ENCODE measurements at places on chromosomes 13 and 19.
A peak's percentile ranks its signal among the peaks of the same experiment; 100 is the strongest.

DNA sequence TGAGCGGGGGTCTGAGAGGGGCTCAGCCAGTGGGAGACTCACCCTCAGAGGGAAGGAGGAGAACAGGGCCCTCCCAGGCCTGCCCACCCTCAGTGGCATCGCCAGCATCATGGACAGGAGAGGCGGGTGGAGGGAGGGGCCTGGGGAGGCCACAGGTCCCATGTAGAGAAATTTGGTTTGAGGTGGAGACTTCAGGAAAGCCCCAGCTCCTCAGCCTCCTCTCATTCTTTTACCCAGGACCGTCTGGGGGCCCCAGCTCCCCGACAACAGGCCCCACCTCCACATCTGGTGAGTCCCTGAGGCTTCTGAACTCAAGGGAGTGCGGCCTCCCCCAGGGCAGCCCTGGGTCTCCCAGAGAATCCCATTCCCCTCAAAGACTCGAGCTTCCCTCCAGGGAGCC is 3.1 kb downstream of the LILRB1 start:
- no peak for DNase-seq

DNA sequence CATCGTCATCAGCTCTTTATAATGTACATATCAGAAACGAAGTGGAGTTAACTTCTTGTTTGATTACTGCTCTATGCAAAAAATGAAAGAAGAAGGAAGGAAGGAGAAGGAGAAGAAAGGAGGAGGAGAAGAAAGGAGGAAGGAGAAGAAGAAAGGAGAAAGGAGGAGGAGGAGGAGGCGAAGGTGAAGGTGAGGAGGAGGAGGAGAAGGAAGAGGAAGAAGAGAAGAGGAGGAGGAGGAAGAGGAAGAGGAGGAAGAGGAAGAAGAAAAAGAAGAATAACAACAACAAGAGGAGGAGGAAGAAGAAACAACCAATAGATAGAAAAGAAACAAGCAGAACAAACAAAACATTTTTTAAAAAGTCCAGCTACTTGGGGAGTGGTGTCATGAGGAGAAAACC is 13.1 kb downstream of the NUFIP1 start:
- DNase-seq = no peak

DNA sequence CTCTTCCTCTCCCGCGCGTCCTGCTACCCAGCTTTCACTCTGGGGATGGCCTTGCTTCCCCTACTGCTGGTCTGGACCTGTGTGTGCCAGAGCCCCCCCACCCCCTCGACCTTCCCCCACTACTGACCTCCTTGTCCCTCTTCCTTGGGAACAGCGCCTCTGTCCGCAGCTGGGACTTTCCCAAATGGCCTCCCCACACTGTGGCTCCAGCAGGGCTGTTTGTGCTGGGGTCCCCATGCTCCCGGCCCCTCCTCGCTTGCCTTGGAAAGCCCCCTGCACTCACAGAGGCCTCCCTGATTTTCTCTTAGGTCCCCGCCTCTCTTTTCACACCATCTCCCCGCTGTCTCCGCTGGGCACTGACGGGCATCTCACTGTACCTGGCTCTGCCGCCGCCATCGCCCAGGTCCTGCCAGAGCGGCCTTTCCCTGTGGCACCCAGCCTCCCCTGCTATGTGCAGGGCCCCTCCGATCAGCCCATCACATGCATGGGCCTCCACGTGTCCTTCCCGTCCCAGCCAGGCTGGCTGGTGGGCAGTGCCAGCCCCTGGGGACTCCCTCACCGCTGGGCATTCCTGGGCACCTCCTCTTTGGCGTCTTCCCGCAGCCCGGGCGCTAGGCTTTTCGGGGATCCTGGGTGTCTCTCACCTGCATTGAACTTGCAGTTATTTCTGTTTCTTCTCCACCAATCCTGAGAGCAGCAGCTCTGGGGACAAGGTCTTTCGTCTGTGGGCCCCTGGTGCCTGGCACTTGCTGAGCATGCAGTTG is 118.7 kb downstream of the ATP11A start:
- no peak for DNase-seq

GRCh38 chr13:47094734-47095434 is 198.0 kb upstream of the HTR2A start:
- DNase-seq = peak; percentile 11

DNA sequence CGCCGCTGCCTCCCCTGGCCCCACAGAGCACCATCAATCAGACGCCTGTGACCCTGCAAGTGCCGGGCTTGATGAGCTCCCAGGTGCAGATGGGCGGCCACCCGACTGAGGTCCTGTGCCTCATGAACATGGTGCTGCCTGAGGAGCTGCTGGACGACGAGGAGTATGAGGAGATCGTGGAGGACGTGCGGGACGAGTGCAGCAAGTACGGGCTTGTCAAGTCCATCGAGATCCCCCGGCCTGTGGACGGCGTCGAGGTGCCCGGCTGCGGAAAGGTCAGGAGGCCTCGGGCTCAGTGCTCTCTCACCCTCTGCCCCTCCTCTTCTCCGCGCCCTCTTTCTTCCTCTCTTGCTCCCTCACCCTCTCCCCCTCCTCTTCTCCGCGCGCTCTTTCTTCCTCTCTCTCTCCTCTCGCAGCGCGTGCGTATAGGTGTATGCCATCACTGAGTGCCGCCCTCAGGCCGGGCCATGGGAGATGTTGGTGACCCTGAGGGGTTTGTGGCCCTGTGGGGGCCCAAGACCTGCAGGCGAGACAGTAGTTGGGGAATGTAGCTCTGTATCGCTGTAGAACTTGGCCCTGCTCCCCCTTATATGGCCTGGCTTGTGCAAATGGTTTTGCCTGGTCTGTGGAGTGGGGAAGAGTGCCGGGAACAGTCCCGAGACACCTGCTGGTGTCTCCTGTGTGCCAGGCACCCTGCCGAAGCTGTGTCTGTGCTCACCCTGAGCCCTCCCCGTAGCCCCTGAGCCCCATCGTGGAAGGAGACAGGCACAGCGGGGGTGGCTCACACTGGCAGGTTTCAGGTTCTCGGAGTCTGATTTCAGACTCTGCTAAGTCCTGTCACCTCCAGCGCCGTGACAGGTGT is 5.4 kb upstream of the EPN1 start:
- DNase-seq = no peak

GRCh38 chr19:51259348-51260245 is 8.7 kb downstream of the SIGLECL1 start:
- DNase-seq = peak; percentile 27

DNA sequence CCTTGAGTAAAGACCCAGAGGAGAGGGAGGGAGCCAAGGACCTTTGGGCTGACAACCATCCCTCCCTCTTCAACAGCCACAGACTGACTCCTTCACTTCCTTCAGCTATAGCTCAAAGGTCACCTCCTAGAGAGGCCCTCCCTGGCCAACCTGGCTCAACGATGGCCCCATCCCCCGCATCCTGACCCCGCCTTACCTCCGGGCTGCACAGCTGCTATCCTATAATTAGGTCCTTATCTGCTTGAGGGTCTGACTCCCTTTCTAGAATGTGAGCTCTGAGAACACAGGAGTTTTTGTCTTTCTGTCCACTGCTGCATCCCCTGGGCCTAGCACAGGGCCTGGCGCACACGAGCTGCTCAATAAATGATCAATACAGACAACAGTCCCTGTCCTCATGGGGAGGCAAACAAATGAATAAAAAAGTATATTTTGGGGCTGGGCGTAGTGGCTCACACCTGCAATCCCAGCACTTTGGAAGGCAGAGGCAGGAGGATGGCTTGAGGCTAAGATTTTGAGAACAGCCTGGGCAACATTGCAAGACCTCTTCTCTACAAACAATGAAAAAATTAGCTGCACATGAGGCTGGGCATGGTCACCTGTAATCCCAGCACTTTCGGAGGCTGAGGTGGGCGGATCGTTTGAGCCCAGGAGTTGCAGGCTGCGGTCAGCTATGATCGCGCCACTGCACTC is 6.6 kb upstream of the LGALS4 start:
- DNase-seq = no peak

DNA sequence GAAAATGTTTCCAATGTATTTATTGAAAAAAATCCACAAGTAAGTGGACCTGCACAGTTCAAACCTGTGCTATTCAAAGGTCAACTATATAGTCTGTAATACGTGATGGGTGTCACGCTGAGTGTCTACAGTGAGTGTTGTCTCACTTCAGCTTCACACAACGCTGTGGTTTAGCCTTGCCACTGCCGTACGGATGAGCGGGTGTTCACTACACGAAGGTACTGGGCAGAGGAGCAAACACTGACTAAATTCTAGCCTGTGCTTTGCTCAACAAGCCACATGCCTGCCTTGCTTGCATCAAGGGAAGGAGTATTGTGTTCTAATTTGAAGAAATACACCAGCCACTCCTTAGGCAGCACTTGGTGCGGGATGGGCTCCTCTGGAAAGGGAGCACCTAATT is 3.4 kb upstream of the FFAR3 start:
- no peak for DNase-seq

- DNase-seq = no peak
These were observed 624 bp downstream of the CTXN1 start for GRCh38 chr19:7925171-7925851.

GRCh38 chr19:18591735-18592385 is 3.3 kb downstream of the REX1BD start:
- DNase-seq = no peak

- no peak for DNase-seq
These were observed 199.8 kb downstream of the DNAJC15 start for GRCh38 chr13:43223216-43223615.

GRCh38 chr19:1295169-1296012 is 9.7 kb downstream of the EFNA2 start:
- DNase-seq = no peak

DNA sequence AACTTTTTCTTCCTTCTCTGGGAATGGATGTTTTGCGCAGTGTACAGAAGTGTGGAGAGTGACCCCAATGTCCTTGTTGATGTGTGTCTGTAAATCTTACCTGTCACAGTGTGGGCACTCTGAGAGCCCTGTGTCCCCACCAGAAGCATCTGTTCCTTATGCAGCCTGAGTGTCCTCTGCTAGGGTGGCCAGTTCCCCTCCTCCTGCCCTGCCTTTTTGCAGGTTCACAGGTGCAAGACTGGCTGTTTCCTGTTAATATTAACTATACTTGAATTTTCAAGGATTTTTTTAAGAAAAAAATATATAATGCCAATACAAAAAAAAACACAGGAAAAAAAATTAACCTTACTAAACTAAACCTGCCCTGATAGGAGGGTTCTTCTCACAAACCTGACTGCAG is 12.0 kb upstream of the GRAMD1A start:
- no peak for DNase-seq

GRCh38 chr13:94351292-94351990 is 128.0 kb downstream of the DCT start:
- DNase-seq = no peak

- no peak for DNase-seq
These were observed 432.2 kb downstream of the OLFM4 start for GRCh38 chr13:53460796-53461195.

GRCh38 chr13:40120288-40120687 is 464.8 kb downstream of the COG6 start:
- no peak for DNase-seq

GRCh38 chr13:60629158-60629557 is 232.1 kb downstream of the TDRD3 start:
- DNase-seq = no peak

- DNase-seq = no peak
These were observed 129.8 kb downstream of the KCTD12 start for GRCh38 chr13:76756451-76756850.

DNA sequence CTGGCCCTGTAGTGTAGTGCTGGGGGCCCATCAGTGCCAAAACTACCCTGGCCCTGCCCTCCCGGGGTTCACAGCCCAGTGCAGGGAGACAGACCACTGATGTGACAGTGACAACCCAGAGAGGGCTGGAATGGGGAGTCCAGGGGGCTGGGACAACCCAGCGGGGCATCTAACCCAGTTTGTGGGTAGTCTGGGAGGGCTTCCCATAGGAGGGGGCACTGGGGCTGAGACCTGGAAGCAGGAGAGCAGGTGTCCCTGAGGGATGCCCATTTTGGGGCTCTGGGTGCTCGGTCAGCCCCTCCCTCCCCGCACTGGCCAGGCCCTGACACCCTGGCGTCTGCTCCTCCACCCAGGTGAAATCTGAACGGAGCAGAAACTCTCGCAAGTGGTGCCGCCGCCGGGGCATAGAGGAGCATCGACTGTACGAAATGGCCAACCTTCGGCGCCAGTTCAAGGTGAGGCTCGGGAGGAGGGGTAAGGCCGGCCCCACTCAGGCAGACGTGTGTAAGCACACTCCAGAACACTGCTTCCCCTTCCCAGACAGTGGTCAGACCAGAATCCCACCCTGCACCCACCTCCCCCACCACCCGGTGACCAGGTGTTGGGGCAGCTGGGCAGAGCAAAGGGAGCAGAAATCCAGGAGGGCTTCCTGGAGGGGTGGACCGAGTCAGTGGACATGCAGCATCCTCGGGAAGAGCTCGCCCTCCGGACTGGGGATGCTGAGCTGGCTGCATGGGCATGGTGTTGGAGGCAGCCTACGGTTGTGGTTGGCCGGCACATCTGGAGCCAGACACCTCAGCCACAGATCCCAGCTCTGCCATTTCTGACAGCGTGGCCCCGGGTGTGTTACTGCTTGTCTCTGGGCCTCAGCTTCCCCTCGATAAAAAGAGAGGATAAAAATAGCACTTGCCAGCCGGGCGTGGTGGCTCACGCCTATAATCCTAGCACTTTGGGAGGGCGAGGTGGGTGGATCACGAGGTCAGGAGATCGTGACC is 24.4 kb downstream of the DHX34 start:
- DNase-seq = no peak

DNA sequence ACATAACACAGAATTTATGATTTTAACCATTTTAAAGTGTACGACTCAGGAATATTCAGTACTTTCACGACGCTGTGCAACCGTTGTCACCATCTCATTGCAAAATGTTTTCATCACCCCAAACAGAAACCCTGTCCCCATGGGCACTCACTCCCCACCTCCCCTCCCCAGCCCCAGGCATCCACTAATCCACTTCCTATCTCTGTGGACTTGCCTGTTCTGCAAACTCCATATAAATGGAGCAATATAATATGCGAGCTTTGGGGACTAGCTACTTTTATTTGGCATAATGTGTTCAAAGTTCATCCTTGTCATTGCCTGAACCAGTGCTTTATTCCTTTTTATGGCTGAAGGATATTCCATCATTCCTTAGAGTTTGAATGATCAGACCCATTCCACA is 7.3 kb upstream of the INSR start:
- no peak for DNase-seq

DNA sequence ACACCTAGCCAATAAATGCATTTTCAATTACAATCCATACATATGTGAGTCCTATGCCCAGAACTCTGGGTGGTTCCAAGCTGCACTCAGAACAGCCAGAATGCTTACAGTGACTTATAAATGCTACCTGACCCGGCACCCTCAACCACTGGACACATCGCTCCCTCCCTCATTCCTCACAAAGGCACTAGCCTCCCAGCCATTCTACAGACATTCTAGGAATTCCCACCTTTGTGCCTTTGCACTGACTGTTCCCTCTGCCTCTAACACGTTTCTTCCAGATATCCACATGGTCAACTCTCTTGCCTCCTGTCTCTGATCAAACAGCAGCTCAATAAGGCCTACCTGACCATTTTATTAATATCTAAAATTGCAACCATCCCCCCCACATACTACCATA is 99.9 kb downstream of the LHFPL6 start:
- DNase-seq = no peak

- no peak for DNase-seq
These were observed 440.5 kb downstream of the OXGR1 start for GRCh38 chr13:96553796-96554195.
